Activated CD4-positive, alpha-beta memory T cell treated with anti-CD3 and anti-CD28 coated beads for 36 hours (primary cell): ENCODE measurements at places on chromosomes 4 and X. TPM values are rescaled to one million over a fixed set of nuclear protein-coding genes. Genes with fewer than 3 reads are reported as not detected.

- DNase-seq = no peak
- peaks cover 18% of the 10 kb centered on the region for H3K27me3 ChIP-seq
- no peak overlapping the region for H3K27ac ChIP-seq
- no peak overlapping the region for H3K4me3 ChIP-seq
These were observed 53.5 kb upstream of the TBC1D9 start for GRCh38 chr4:140809676-140810075.

GRCh38 chrX:19875050-19875431, 12.4 kb downstream of the SH3KBP1 start:
- no peak overlapping the region for H3K4me3 ChIP-seq
- peaks cover 36% of the 10 kb centered on the region for H3K4me1 ChIP-seq
- DNase-seq = no peak
- no peak overlapping the region for H3K27ac ChIP-seq
- no peaks in the 10 kb centered on the region for H3K36me3 ChIP-seq

DNA sequence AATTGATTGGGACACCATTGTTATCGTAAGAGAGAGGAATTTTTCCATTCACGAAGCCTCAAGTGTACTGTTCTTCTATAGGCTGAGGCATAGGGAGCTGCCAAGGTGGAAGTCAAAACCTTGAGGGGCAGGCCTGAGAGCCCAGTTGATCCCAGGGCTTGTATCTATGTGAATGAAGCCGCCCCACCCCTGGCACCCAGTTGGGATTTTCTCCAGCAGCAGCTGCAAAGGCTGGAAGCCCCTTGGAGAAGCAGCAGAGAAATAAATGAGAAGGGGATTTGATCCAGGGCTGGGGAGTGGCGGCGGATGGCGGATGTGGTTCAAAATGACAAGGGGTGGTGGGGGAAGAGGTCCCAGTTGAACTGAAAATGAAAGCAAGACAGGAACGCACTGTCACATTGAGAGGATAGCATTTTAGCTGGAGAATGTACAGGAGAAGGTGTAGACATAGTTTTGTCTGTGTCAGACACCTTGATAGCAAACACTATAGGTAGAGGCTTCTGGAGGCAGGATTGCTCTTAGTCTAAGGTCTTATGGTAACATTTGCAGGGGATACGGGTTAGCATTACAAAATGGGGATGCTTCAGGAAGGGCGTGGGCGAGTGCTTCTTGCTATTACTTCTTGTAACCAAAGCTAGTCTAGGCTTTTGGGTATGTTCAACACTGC, 32.6 kb downstream of the DOCK11 start:
- H3K4me1 ChIP-seq = peaks cover 74% of the 10 kb centered on the region
- no peaks in the 10 kb centered on the region for H3K27me3 ChIP-seq
- DNase-seq = peak; percentile 74
- H3K27ac ChIP-seq = peak overlapping the region; percentile 99

DNA sequence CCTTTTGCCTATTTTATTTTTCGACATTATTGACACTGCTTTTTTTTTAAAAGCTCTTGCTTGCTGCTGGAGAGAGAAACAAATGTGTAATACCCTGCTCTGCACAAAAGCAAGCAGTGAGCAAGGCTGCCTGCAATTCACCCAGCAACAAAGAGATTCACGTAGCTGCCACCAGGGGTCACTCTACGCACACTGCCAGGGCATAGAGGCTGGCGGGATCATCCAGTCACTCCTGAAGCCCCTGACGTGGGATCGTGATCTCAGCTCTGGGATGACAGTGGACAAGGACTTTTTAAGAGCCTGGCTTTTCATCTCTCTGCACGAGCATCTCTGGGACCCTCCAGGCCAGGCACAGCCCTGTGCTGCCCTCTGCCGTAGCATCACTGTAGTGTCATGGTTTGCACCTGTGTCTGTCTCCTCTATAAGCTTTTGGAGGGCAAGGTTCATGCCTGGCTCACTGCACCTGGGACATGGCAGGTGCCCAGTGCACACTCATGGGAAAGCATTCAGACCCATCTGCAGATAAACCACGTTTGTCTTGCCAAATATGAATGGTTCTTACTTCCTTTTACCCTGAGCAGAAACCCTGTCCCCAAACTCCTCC, 19.8 kb downstream of the C4orf50 start:
- H3K36me3 ChIP-seq = no peaks in the 10 kb centered on the region
- no peak overlapping the region for H3K27ac ChIP-seq
- peaks cover 3% of the 10 kb centered on the region for H3K27me3 ChIP-seq
- DNase-seq = peak; percentile 63

GRCh38 chr4:33184657-33185290, 2464.6 kb downstream of the PCDH7 start:
- no peaks in the 10 kb centered on the region for H3K4me1 ChIP-seq
- no peaks in the 10 kb centered on the region for H3K27me3 ChIP-seq
- H3K27ac ChIP-seq = no peak overlapping the region
- no peak for DNase-seq

Gene DUSP21
- not detected for total RNA-seq

- H3K36me3 ChIP-seq = no peaks in the 10 kb centered on the region
These were observed 137.1 kb downstream of the ARHGAP6 start for GRCh38 chrX:11528623-11529022.

DNA sequence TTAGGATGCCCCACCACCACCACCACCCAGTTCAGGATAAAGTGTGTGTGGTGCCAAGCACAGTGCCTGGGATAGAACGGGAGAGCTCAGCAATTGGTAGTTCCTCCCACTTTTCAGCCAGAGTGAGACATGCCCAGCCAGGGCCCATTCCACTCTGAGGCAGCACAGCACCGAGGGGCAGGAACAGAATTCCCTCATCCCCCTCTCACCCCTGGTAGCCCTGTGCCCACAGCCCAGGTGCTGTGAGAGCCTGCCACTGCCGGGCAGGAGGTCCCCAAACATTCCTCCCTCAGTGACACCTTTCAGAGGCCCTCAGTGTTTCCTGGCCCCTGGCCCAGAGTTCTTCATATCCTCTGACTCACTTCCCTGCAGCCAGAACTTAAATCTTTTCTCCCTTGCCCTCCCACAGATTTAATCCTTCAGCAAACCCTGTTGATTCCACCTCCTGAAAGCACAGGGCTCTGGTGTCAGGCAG, 8.1 kb downstream of the RIPPLY1 start:
- H3K4me1 ChIP-seq = no peaks in the 10 kb centered on the region
- no peak overlapping the region for H3K27ac ChIP-seq
- no peak for DNase-seq
- no peaks in the 10 kb centered on the region for H3K36me3 ChIP-seq
- H3K27me3 ChIP-seq = no peaks in the 10 kb centered on the region

DNA sequence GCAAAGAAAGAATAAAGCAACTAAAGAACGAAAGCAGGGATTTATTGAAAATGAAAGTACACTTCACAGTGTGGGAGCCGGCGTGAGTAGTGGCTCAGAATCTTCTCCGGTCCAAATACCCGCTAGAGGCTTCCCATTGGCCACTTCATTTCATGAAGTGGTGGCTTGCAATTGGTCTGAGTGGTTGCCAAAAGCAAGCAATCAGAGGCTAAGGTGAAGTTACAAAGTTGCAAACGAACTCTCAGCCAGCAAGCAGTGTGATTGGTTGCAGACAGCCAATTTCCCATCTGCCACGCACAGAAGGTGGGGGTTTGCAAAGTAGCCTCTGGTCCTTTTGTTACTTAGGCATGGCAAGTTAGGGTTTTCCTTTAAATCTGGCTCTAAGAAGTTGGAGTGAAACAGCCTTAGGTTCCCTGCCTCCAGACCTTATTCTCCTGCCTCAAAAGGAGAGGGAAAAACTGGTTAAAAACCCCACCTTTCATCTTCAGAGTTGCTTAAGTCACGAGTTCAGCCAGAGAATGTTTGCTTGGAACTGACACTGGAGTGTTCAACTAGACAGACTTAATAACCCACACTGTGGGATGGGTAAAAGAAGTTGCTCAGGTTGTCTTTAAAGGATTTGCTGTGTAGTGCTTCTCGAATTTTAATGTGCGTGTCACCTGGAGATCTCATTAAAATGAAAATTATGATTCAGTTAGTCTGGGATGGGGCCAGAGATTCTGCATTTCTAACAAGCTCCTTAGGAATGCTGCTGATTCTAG, 6.9 kb upstream of the CLOCK start:
- H3K27me3 ChIP-seq = peaks cover 7% of the 10 kb centered on the region
- DNase-seq = peak; percentile 32
- H3K27ac ChIP-seq = no peak overlapping the region
- H3K4me3 ChIP-seq = peak overlapping the region; percentile 2

DNA sequence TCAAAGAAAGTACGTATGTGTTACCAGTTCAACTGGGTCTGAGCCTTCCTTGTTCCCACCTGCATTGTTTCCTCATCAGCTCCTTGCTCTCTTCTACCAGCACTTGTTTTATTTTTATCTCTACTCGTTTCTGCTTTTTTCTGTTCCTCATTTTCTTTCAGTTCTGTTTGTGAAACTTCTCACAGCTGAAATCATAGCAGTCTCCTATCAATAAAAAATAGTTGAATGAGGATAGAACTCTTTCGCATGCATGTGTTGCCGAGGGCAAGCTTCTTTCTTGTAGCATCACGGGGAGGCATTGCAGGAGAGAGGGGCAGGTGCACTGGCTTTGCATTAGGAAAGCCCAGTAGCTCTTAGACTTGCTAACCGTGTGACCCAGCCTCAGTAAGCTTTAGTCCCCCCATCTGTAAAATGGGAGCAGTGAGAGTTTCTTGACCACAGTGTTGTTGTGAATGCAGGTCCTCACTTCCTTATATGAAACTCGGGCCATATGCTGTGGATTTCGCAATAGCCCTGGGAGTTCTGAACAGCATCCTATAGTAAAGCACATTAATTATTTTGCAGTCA, 24.7 kb downstream of the OFD1 start:
- DNase-seq = no peak
- no peak overlapping the region for H3K4me3 ChIP-seq
- peaks cover 23% of the 10 kb centered on the region for H3K4me1 ChIP-seq
- no peak overlapping the region for H3K27ac ChIP-seq

Gene CHM
- total RNA-seq = 13.9 TPM

- H3K27ac ChIP-seq = no peak overlapping the region
- no peaks in the 10 kb centered on the region for H3K27me3 ChIP-seq
- H3K36me3 ChIP-seq = no peaks in the 10 kb centered on the region
- no peak overlapping the region for H3K4me3 ChIP-seq
These were observed 231.1 kb downstream of the SLC39A8 start for GRCh38 chr4:102114118-102114630.

- DNase-seq = no peak
- H3K36me3 ChIP-seq = no peaks in the 10 kb centered on the region
- H3K4me3 ChIP-seq = no peak overlapping the region
- H3K27me3 ChIP-seq = no peaks in the 10 kb centered on the region
- no peaks in the 10 kb centered on the region for H3K4me1 ChIP-seq
These were observed 439.8 kb upstream of the NR3C2 start for GRCh38 chr4:148881860-148882643.

Gene OPRPN
- not detected for total RNA-seq

DNA sequence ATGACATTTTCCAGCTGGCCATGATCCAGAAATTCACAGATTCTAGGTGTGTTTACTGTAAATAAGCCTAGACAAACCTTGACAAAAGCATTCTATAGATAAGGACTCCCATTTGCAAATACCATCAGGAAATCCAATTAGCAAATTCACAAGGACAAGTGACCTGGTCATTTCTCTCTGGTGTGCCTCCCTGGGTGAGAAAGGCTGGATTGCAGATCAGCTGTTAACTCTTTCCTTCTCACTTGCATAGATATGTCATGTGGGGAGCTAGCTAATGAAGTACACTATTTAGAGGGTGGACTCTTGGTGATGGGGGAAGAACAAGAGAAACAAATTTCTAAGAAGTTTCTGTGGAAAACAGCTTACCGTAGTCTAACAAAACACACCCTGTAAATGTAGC, 58.9 kb downstream of the MOSPD2 start:
- no peak overlapping the region for H3K4me3 ChIP-seq
- no peak overlapping the region for H3K27ac ChIP-seq
- H3K4me1 ChIP-seq = no peaks in the 10 kb centered on the region
- DNase-seq = no peak
- H3K27me3 ChIP-seq = no peaks in the 10 kb centered on the region
